Stimulated activated CD8-positive, alpha-beta memory T cell treated with anti-CD3 and anti-CD28 coated beads, Interleukin-2, amount 100 ng/mL, for 1 hour (primary cell): ENCODE measurements at places on chromosomes 11 and 22.

GRCh38 chr11:102914238-102915043, 39.7 kb upstream of the MMP12 start:
- no peak for DNase-seq

- DNase-seq: no peak
Observed at GRCh38 chr22:29205594-29206371, at the start of gene EMID1. TSS of gene EMID1 (plus strand) at chr22:29205896. CDS start at chr22:29206039, 143 bp downstream.

- no peak for DNase-seq
Observed at GRCh38 chr11:122383186-122383585, 267.2 kb upstream of the BLID start.

DNA sequence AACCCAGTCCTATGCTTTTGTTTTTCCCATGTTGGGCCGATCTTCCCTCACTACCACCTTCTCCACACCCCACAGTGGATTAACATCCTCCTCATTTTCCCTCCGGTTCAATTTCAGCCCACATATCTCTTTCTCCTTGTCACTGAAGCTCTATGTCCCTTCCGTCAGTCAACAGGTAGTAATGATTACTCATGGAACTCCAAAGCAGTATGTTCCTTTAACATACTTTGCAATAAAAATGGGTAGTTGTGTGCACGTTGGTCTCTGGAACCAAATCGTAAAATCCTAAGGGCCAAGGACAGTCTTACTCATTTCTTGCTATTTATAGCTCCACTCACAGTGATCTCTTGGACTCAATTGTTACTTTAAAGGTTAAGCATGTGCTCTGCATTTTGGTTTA, 20.2 kb downstream of the AMOTL1 start:
- no peak for DNase-seq

DNA sequence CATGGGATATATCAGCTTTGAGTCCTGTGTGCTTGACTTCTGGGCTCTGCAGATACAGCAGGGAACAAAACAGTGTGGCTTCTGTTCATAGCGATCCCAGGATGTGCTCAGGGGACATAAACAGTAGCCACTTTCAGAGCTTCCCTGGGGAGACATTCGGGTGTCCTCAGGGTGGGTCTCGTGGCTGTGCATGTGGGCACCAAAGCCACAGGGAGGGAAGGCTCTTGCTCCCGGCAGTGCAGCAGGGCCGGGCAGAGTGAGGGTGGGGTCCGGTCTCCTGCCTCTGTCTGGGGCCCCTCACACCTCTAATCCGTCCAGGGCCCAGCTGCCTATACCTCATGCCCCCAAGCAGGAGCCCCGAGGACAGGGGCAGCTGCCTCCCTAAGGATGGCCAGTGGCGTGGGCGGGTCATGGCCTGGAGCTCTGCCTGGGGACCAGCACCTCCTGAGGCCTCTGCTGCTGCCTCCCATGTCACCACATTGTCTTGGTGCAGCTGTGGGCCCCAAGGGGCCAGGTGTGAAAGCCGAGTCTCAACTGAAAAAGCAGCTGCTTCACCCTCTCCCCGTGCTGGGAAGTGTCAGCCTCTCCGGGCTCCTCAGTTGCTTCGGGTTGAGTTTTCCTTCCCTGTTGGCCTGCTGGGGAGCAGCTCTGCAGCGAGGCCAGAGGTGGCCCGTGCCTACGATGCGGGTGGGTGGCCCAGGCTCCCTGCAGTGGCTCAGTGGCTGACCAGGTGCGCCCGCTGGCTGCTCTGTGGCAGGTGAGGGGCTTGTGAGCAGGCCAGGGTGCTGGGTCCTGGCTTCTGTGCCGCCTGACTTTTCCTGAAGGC, 3.8 kb downstream of the TPCN2 start:
- no peak for DNase-seq

GRCh38 chr11:9815486-9816136, 151.7 kb downstream of the SWAP70 start:
- no peak for DNase-seq

- no peak for DNase-seq
Observed at GRCh38 chr22:27467711-27468110, 333.8 kb downstream of the MN1 start.

GRCh38 chr11:112537026-112537425, 276.4 kb upstream of the PLET1 start:
- DNase-seq: no peak

DNA sequence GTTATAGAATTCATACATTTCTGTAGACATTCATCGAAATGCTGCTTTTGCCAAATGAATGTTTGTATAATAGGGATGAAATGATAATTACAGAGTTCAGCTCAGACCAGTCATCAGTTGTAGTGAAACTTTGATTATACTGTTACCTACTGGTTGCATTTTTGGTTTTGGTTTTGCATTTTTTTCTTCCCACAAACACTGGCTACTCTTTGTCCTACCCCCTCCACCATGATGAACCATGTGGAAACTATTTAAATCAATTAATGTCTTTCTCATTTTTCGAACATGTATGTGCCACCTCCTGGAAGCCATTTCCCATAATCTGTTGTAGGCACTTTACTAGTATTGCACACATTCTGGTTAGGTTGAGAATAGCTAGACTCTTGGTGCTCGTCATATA, 75.3 kb upstream of the MTNR1B start:
- DNase-seq: no peak

- no peak for DNase-seq
Observed at GRCh38 chr22:48070760-48071159, 1308.3 kb downstream of the TBC1D22A start.
